ENCODE measurements at places on chromosomes 6 and 20.

DNA sequence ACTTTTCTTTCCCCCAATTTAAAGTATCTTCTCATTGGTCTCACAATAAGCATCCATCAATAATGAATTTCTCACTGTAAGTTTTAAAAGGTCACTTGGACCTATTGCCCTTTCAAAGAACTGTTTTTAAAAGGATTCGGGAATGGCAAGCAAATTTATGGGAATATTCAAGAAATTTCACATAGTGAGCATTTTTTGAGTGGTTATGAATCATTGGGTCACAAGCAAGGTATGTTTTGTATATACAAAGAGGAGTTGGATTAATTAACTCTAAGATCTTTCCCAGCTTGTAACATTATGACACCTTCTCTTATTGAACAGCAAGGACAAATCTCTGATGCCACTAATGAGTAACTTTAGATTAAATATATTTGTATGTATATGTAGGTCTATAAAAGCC lies 165.0 kb downstream of the MOXD1 start:
- no peak overlapping the region for H3K27ac ChIP-seq
- no peaks in the 10 kb centered on the region for H3K27me3 ChIP-seq
- no peak for DNase-seq
- no peaks in the 10 kb centered on the region for H3K4me1 ChIP-seq
- H3K4me3 ChIP-seq, result no peak overlapping the region

GRCh38 chr6:139028215-139028657 lies 309 bp upstream of the ABRACL start:
- peaks cover 40% of the 10 kb centered on the region for H3K4me1 ChIP-seq
- DNase-seq, result no peak
- H3K4me3 ChIP-seq, result peak overlapping the region; percentile 79
- no peaks in the 10 kb centered on the region for H3K27me3 ChIP-seq
- H3K36me3 ChIP-seq, result no peaks in the 10 kb centered on the region

- no peaks in the 10 kb centered on the region for H3K27me3 ChIP-seq
- H3K27ac ChIP-seq, result no peak overlapping the region
- H3K4me3 ChIP-seq, result no peak overlapping the region
- H3K4me1 ChIP-seq, result no peaks in the 10 kb centered on the region
Observed at GRCh38 chr20:36215778-36216177, 20.5 kb upstream of the AAR2 start.

- peaks cover 30% of the 10 kb centered on the region for H3K4me1 ChIP-seq
- peaks cover 7% of the 10 kb centered on the region for H3K36me3 ChIP-seq
- no peak overlapping the region for H3K27ac ChIP-seq
- DNase-seq, result no peak
- no peak overlapping the region for H3K4me3 ChIP-seq
- H3K27me3 ChIP-seq, result peaks cover 2% of the 10 kb centered on the region
Observed at GRCh38 chr20:45322952-45323383, 14.9 kb upstream of the MATN4 start.

DNA sequence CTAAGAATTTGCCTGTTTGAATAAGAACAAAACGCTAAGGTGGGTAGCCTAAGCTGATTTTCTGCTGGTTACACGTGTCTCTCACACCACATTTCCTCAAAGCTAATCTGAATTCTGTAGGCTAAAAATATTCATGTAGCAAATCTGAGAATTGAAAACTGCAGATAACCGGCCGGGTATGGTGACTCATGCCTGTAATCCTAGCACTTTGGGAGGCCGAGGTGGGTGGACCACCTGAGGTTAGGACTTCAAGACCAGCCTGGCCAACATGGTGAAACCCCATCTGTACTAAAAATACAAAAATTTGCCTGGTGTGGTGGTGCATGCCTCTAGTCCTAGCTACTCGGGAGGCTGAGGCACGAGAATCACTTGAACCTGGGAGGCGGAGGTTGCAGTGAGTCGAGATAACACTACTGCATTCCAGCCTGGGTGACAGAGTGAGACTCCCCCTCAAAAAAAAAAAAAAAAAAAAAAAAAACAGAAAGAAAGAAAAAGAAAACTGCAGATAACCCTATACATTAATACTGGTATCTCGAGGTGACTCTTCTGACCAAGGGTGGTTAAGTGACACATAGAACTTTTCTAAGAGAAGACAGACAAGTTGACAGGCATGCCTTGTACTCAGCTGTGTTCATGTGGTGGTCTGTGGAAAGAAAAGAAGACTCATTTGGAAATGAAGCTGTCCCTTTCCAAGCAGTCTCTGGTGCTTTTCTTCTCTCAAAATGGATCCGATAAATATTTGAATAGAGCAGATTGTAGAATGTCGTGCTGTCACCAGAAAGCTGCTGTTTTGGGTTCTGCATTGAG lies 24.7 kb upstream of the ASXL1 start:
- H3K27ac ChIP-seq, result peak overlapping the region; percentile 51
- no peak for DNase-seq
- H3K36me3 ChIP-seq, result no peaks in the 10 kb centered on the region
- H3K4me3 ChIP-seq, result no peak overlapping the region
- H3K4me1 ChIP-seq, result peaks cover 9% of the 10 kb centered on the region
- H3K27me3 ChIP-seq, result no peaks in the 10 kb centered on the region

GRCh38 chr6:41536795-41537758 lies 9.1 kb upstream of the FOXP4 start:
- H3K4me1 ChIP-seq, result peaks cover 13% of the 10 kb centered on the region
- no peak for DNase-seq
- H3K27ac ChIP-seq, result no peak overlapping the region
- H3K36me3 ChIP-seq, result no peaks in the 10 kb centered on the region
- H3K27me3 ChIP-seq, result peaks cover 51% of the 10 kb centered on the region

DNA sequence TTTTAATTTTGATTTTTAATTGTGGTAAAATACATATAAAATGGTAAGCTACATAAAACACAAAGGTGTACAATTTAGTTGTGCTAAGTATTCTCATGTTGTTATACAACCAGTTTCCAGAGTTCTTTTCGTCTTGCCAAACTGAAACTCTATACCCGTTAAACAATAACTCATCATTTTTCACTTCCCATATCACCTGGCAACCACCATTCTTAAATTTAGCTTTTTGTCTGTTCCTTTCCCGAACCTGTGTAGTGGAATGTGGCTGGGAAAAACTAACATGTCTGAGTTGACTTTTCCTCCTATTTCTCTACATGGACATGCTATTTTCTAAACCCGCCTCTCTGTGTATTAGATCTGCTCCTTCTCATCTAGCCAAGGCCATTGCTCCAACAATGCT lies 27.6 kb downstream of the RPRD1B start:
- no peak overlapping the region for H3K27ac ChIP-seq
- peaks cover 18% of the 10 kb centered on the region for H3K36me3 ChIP-seq
- H3K4me1 ChIP-seq, result peaks cover 29% of the 10 kb centered on the region
- no peak overlapping the region for H3K4me3 ChIP-seq
- no peaks in the 10 kb centered on the region for H3K27me3 ChIP-seq

- no peak overlapping the region for H3K27ac ChIP-seq
- H3K36me3 ChIP-seq, result no peaks in the 10 kb centered on the region
- H3K27me3 ChIP-seq, result no peaks in the 10 kb centered on the region
Observed at GRCh38 chr6:46655803-46656202, 3.0 kb downstream of the SLC25A27 start.

DNA sequence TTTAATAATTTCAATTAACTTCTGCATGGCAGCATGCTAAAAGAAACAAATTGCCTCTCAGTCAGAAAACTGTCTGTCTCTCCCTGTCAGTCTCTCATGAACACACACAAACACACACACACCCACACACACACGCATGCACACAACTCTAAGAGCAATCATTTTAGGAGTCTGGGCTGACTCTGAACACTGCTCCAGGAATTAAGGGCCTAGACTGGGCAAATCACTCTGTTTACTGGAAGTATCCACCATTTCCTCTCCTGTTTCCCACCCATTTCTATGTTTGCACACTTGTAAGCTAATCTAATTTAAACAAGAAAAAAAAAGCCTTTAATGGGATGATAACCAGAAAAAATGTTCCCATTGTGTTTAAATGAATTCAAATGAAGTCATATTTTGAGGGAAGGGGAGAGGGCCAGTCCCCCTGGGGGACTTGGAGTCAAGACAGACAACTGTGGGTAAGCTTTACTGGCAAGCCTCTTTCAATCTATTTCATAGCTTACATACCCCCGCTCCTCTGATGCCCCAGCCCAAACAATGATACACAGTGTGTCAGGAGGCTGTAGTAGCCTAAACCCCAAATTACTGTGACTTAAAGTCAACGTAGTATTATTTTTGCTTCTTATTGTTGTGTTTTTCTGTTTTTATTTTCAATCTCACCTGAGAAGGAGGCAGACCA lies 447.8 kb upstream of the FLRT3 start:
- no peak overlapping the region for H3K4me3 ChIP-seq
- H3K4me1 ChIP-seq, result no peaks in the 10 kb centered on the region
- H3K27me3 ChIP-seq, result no peaks in the 10 kb centered on the region
- H3K27ac ChIP-seq, result no peak overlapping the region
- no peaks in the 10 kb centered on the region for H3K36me3 ChIP-seq

- H3K4me3 ChIP-seq, result no peak overlapping the region
- no peak overlapping the region for H3K27ac ChIP-seq
- H3K27me3 ChIP-seq, result no peaks in the 10 kb centered on the region
- H3K36me3 ChIP-seq, result no peaks in the 10 kb centered on the region
Observed at GRCh38 chr20:13665709-13666395, 27.1 kb upstream of the TASP1 start.

DNA sequence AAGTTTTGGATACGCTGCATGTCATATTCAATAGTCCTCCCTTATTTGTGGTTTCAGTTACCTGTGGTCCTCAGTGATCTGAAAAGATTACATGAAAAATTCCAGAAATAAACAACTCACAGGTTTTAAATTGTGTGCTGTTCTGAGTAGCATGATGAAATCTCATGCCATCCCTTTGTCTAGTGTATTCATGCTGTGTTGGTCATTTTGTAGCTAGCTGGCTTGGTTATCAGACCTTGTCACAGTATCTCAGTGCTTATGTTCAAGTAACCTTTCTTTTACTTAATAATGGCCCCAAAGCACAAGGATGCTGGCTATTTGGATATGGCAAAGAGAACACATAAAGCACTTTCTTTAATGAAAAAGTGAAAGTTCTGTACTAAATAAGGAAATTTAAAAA lies 78.3 kb downstream of the FUT9 start:
- H3K4me1 ChIP-seq, result no peaks in the 10 kb centered on the region
- no peaks in the 10 kb centered on the region for H3K36me3 ChIP-seq
- DNase-seq, result no peak
- no peaks in the 10 kb centered on the region for H3K27me3 ChIP-seq

- no peaks in the 10 kb centered on the region for H3K27me3 ChIP-seq
- DNase-seq, result no peak
- no peak overlapping the region for H3K27ac ChIP-seq
- no peaks in the 10 kb centered on the region for H3K36me3 ChIP-seq
- H3K4me3 ChIP-seq, result peak overlapping the region; percentile 52
Observed at GRCh38 chr6:31765910-31766794, 3.7 kb downstream of the SAPCD1 start.

GRCh38 chr6:53429401-53429800 lies 80.7 kb upstream of the ELOVL5 start:
- no peaks in the 10 kb centered on the region for H3K27me3 ChIP-seq
- no peak overlapping the region for H3K27ac ChIP-seq
- no peaks in the 10 kb centered on the region for H3K36me3 ChIP-seq
- H3K4me1 ChIP-seq, result peaks cover 10% of the 10 kb centered on the region

- H3K27ac ChIP-seq, result peak overlapping the region; percentile 89
- peaks cover 9% of the 10 kb centered on the region for H3K4me1 ChIP-seq
- H3K36me3 ChIP-seq, result no peaks in the 10 kb centered on the region
- H3K4me3 ChIP-seq, result peak overlapping the region; percentile 82
- no peak for DNase-seq
Observed at GRCh38 chr6:109441069-109441816, 719 bp downstream of the SMPD2 start.

GRCh38 chr6:89073014-89073620 lies 7.4 kb upstream of the PNRC1 start:
- no peaks in the 10 kb centered on the region for H3K36me3 ChIP-seq
- H3K27me3 ChIP-seq, result no peaks in the 10 kb centered on the region
- no peak overlapping the region for H3K27ac ChIP-seq
- H3K4me1 ChIP-seq, result no peaks in the 10 kb centered on the region
- no peak overlapping the region for H3K4me3 ChIP-seq

DNA sequence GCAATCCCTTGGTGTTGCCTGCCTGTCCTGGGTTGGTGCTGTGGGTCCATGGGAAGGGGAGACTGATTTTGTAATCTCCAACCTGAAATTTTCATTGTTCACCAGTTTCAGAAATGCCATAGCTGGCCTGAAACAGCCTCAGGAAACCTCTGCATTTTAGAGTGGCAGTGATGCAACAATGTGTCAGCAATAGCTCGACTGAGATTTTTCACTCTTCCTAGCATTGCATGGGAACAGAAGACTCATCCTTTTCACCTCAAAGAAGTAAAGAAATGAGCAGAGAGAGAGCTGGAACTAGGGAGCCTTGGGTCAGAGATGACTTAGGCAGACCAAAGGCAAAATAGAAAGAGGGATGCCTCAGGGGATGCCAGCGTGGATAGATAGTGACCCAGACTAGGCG lies 23.7 kb upstream of the TMEM14A start:
- no peak overlapping the region for H3K27ac ChIP-seq
- H3K36me3 ChIP-seq, result no peaks in the 10 kb centered on the region
- no peak overlapping the region for H3K4me3 ChIP-seq
- peaks cover 9% of the 10 kb centered on the region for H3K27me3 ChIP-seq

GRCh38 chr6:158061361-158061708 lies 79.7 kb downstream of the SYNJ2 start:
- no peak for DNase-seq
- peaks cover 4% of the 10 kb centered on the region for H3K36me3 ChIP-seq
- no peak overlapping the region for H3K4me3 ChIP-seq
- no peaks in the 10 kb centered on the region for H3K27me3 ChIP-seq

DNA sequence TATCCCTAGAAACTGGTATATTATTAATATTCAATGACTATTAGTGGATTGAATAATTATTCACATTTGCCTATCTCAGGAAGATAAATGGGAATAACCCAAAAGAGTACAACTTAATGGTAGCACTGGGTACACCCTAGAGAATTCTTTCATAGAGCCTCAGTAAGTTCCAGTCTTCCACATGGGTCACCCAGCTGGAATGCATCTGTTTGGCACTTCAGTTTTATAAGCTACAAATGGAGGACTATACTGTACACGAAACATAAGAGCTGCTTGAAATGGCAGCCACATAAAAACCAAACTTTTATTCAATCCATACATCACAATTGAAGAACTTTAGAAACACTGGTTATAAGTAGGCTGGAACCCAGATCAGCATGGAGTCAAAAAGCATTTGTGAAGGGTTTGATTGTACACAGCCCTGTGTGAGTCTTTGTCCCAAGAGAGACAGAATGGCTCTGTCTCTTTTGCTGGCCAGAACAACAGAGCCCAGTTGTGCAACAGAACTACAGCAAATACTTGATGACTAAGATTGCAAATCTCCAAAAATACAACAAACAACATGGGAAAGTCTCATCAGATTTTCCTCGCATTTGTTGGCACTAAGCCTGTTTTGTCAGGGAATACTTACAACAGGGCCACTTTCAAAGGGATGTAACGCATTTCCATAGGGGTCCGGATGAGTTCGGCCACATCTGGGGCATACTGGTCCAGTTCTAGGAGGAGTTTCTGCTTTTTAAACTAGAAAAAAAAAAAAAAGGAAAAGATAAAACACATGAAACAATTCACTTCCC lies 39.5 kb downstream of the PIGU start:
- no peaks in the 10 kb centered on the region for H3K27me3 ChIP-seq
- no peak overlapping the region for H3K4me3 ChIP-seq
- no peak for DNase-seq
- H3K36me3 ChIP-seq, result no peaks in the 10 kb centered on the region

- DNase-seq, result no peak
- peaks cover 13% of the 10 kb centered on the region for H3K27me3 ChIP-seq
- H3K4me1 ChIP-seq, result peaks cover 31% of the 10 kb centered on the region
- peak overlapping the region; percentile 63 for H3K4me3 ChIP-seq
Observed at GRCh38 chr6:170288091-170288631, 2.7 kb downstream of the DLL1 start.
